Immature natural killer cell (primary cell): ENCODE measurements at places on chromosomes 1 and 21. TPM values are rescaled to one million over a fixed set of nuclear protein-coding genes. Genes with fewer than 3 reads are reported as not detected.

NBPF20 gene
- 0.22 TPM for polyA plus RNA-seq

IL20 gene
- not detected for polyA plus RNA-seq

IRF6 gene
- 5.2 TPM for polyA plus RNA-seq

TRIM46 gene
- polyA plus RNA-seq = not detected

OR2L2 gene
- not detected for polyA plus RNA-seq

ESPN gene
- not detected for polyA plus RNA-seq

UMODL1 gene
- not detected for polyA plus RNA-seq

S100A14 gene
- not detected for polyA plus RNA-seq

RNU1-3 gene
- not detected for polyA plus RNA-seq

CYP4A22 gene
- not detected for polyA plus RNA-seq

NFASC gene
- polyA plus RNA-seq = not detected

ERICH3 gene
- not detected for polyA plus RNA-seq

GUCA2A gene
- polyA plus RNA-seq = not detected

CR2 gene
- polyA plus RNA-seq = not detected

NR1I3 gene
- not detected for polyA plus RNA-seq

PADI2 gene
- polyA plus RNA-seq = 0.15 TPM
